ENCODE measurements at places on chromosomes 11 and 22.
A peak's percentile ranks its signal among the peaks of the same experiment; 100 is the strongest.

DNA sequence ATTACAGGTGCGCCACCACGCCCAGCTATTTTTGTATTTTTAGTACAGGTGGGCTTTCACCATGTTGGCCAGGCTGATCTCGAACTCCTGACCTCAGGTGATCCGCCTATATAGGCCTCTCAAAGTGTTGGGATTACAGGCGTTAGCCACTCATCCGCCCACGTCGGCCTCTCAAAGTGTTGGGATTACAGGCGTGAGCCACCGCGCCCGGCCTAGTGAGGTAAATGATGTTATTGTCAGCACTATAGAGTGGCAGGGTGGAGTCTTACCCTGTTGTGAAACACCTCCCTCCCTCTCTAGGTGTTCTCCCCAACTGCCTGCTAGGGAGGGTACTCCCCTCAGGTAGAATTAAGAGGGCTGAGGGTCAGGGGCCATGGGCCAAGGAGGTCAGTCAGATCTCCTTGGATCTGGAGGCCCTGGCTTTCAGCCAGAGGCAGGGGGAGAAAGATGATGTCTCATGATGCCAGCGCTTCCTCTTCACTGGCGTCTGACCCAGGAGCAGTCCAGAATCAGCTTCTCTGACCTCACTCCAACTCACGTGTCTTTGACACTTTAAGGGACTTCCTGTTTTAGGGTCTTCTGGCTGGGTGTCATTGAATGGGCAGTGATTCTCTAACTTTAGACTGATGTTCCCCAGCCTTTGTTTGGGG lies 2.0 kb downstream of the GGA1 start:
- DNase-seq = peak; percentile 52

DNA sequence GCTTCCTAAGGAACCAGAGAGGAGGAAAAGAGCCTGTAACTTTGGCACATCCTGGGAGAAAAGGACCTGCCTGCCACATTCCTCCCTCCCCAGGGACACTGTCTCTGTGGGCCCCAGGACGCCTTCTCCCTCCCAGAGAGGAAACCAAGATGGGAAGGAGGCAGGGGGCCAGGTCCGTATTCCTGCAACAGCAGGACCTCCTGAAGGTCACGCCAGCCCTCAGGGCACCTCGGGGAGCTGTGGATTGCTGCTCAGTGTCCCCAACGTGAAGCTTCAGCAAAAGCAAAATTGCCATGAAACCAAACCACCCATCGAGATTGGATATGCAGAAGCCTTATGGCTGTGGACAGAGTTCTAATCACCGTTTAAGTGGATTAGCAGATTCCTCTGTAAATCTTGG lies 86.7 kb downstream of the ARHGAP8 start:
- no peak for DNase-seq

DNA sequence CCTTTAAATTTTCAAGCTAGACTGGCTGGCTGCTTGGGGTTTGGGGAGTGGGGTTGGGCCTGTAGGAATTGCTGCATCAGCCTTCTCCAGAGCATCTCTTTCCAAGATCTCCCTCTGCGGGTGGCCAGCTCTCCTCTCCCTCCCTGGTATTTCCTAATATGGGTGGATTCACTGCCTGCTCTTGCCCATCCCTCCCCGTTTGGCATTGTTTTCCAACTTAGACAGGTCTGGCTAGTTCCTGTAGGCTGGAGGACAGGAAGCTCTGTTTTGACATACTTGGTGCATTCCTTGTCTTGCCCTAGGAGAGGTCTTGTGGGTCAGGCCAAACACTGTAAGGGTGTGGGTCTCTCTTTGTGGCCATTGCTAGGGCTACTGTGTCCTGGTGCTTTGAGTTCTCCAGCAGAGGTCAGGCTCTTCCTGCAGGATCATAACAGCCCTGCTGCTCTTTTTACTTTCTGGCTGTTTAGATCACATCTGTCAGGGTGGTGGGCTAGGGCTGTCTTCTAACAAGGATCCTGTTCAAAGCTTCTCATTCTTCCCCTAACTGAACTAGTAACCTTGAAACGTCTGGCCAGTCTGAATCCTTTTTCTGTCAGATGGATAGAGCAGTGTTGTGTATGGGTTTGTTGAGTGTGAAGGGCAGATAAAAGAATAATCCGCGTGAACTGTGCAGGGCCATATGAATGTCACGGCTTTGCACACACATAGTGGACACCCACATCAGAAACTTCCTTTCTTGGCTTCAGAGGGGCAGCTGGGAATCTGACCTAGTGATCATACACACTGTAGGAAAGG lies 18.3 kb upstream of the MICALL1 start:
- no peak for DNase-seq

GRCh38 chr11:102253020-102253715 lies 64.1 kb upstream of the BIRC3 start:
- DNase-seq = no peak

GRCh38 chr11:6681949-6682348 lies 1.2 kb downstream of the MRPL17 start:
- DNase-seq = peak; percentile 57

DNA sequence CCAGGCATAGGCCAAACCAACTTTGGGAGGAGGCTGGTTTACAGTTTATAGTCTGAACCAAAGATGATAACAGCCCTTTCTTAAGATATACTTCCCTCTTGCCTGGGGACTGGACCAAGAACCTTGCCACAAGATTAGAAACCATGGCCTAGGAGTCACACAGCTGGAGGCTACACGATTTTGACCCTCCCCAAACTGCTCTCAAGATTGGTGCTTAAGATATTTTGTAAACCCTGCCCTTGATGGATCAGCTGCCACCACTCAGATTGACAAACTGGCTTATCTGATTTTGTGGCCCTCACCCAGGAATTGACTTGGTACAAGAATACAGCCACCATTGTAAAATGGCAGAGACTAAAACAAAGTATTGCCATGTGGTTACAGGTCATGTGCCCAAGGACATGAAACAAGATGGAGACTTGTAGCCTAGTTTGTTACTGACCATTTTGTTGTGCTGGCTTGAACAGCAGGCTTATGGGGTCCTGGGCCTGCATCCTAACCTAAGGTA lies 17.4 kb upstream of the EI24 start:
- no peak for DNase-seq

DNA sequence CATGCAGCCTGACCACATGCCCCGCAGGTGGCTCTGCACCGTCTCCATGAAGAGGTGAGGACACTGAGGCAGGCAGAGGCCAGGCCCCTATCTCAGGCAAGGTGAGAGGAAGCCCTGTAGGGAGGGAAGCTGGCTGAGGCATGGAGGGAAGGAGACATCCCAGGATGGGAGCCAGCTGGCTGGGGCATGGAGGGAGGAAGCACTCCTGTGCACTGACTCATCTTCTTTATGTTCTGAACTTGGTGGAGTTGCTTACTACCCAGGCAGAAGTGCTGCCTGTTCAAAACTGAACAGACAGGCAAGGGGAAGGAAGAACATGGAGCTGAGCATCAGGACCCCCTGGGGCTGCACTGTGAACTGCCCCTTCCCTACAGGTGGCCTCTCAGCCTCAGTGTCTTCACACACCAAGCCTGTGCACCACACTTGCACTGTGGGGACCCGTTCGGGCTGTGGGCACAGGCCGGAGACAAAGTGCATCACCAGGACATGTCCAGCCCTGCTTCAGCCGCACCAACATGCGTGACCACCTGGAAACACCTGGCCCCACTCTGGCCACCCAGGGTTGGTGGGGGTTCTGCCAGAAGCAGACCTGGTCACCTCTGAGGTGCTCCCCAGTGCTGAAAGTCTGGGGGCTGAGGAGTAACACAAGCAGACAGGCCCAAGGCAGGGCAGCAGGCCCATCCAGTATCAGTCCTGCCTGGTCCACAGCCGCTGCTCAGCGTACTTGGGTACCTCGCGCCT lies 55.5 kb downstream of the DGCR2 start:
- no peak for DNase-seq

GRCh38 chr11:606245-606644 lies 9.5 kb downstream of the IRF7 start:
- DNase-seq = no peak

- no peak for DNase-seq
These were observed 280.7 kb downstream of the TTC28 start for GRCh38 chr22:28398981-28399380.

GRCh38 chr22:37336579-37336978 lies 54.3 kb downstream of the CYTH4 start:
- DNase-seq = no peak

- no peak for DNase-seq
These were observed 5.7 kb downstream of the SYT13 start for GRCh38 chr11:45280449-45280848.

DNA sequence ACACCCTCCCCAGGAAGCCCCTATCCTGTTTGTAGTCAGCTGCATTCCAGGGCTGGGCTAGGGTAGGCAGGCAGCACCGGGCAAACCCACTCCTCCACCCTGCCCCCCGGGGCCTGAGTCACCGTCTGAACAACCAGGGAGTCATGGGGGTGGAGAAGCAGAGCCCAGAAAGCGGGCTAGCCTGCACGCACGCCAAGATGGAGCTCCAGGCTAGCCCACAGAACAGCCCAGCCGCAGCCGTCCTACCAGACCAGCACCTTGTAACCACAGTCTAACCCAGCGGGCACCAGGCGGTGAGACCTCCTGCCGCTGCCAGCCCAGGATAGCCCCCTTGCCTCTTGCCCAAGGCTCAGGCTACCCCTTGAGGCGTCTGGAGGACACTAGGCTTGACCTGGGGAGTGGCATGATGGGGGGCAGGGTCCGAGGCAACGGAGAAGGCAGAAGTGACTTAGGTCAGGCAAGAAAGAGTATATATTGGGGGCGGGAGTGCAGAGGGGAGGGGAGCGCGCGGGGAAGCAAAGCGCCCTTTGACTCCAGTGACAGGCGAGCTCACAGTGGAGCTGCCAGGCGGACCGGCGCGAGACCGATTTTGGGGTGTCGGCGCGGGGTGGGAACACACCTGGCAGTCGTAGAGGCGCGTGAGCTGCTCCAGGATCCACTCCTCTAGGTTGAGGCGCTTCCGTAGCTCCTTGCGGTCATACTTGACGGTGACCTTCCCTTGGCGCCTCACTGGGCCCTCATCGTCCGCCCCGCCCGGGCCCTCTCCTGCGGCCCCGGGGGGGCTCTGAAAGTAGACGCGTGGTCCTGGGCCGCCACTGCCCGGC lies 734 bp downstream of the PPP1R14B start:
- peak; percentile 92 for DNase-seq

- DNase-seq = no peak
These were observed 51.7 kb downstream of the BARX2 start for GRCh38 chr11:129427376-129427775.

DNA sequence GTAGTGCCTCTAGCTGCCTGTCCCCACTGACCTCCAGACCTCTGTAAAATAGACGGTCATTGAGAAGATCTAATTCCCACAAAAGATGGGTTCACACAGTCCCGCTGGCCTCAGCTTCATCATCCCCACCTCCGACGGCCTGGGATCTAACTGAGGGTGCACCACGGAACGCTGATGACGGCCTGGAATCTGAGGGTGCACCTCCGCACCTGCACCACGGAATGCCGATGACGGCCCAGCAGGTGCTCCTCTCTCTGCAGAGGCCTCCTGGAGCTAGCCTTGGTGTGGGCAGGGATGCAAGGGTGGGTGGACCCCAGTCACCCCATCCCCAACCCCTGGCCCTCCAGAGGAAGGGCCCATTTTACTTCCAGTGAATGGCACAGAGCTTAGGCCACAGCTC lies 77.3 kb downstream of the PHF21B start:
- no peak for DNase-seq

- DNase-seq = no peak
These were observed 365.0 kb downstream of the ETS1 start for GRCh38 chr11:128222245-128222884.

DNA sequence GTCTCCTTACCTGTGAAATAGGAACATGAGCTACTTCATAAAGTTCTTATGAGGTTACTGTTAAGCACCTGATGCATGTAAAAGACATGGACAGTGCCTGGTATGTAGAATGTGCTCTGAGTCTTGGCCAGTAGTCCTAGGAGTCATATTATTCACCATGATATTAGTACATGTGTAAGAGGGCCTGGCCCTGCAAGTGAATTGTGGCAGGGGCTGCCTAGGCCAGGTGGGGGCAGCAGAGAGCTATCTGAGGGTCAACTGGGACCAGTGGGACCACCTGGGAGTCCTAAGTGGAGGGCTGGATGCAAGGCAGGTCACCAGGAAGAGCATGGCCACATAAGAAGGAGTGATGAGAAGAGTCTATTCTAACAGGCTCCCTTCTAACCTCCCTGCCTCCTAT lies 529.5 kb downstream of the SOX6 start:
- peak; percentile 37 for DNase-seq

- DNase-seq = no peak
These were observed 8.5 kb downstream of the TRIM6 start for GRCh38 chr11:5604896-5605295.

GRCh38 chr11:32382339-32383049 lies 52.8 kb downstream of the WT1 start:
- DNase-seq = peak; percentile 51

- DNase-seq = no peak
These were observed 7.0 kb downstream of the RPS3 start for GRCh38 chr11:75406338-75406777.

DNA sequence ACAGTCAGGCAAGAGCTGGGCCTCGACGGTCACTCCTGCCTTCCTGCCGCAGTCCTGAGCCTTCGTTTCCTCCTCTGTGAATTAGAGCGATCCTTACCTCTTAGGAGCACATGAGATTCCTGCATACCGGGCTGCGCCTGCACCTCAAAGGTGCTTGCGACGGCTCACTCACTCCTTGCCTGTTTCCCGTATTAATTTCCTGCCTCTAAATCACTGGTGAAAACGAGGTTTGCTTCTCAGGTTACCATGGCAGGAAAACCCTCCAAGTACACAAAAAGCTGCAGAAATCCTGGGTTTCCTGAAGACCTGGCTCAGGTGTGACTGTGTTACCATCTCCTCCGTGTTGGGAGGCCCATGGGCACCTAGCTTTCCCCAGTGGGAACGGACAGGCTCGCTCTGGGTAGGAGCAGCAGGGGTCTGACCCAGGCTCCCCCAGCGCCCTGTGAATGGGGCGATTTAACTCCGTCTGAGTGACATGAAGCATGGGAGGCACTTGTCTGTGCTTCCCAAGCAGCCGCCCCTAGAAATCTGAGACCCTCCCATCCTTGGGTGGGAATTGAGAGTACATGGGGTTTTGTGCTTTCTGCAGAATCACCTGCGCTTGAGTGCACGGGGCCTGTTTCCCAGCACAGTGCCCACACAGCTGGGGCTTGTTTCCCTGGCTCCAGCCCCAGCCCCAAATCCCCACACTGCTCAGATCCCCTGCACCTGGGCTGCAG lies 64.8 kb downstream of the PHF21B start:
- DNase-seq = no peak

DNA sequence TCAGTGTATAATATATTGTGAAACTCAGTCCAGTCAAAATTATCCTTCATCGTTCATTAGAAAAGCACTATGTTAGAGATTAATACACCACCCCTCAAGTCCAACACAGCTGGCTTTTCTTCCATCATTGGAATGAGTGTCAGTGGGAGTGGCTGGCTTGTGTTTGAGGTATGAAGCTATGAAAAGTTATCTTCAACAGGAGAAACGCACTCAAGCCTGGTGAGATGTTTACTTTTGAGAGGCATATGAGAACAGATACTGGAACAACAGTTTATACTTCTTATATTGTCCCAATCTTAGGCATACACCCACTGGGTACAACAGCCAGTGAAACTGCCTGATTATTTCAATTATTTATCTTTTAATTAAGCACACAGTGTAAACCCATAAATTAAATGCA lies 34.3 kb downstream of the PLEKHB1 start:
- DNase-seq = no peak

- DNase-seq = no peak
These were observed 21.3 kb downstream of the PIWIL4 start for GRCh38 chr11:94588366-94588942.

All from NB4 (cell line).